ENCODE measurements at places on chromosomes 11 and 22.
A peak's percentile ranks its signal among the peaks of the same experiment; 100 is the strongest.

- no peak for DNase-seq
Observed at GRCh38 chr11:75158696-75159150, 7.8 kb downstream of the SLCO2B1 start.

- DNase-seq = no peak
Observed at GRCh38 chr22:34490886-34491285, 570.6 kb upstream of the LARGE1 start.

DNA sequence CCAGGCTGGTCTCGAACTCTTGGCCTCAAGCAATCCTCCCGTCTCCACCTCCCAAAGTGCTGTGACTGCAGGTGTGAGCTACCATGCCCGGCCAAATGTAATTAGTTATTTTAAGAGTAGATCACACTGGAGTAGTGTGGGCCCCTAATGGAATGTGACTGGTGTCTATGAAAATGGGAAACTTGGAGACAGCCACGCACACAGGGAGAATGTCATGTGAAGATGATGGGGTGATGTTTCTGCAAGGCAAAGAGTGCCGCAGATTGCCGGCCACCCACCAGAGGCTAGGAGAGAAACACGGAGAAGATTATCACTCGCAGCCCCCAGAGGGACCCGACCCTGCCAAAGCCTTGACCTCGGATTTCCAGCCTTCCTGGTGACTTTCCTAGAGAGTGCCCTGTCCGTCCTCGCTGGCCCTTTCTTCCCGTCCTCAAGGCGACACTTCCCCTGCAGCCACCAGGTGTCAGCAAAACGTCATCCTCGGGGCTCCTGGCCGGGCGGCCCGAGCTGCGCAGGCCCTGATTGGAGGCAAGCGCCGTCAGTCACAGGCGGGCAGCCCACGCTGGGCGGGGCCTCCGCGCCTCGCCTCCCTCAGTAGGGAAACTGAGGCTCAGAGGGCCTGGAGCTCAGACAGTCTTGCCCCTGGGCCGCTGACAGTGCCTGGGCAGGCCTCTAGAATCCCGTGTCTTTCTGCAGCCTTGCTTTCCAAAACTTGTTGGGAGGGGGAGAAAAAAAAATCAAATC lies 16.3 kb downstream of the CRYBB2 start:
- peak; percentile 36 for DNase-seq

DNA sequence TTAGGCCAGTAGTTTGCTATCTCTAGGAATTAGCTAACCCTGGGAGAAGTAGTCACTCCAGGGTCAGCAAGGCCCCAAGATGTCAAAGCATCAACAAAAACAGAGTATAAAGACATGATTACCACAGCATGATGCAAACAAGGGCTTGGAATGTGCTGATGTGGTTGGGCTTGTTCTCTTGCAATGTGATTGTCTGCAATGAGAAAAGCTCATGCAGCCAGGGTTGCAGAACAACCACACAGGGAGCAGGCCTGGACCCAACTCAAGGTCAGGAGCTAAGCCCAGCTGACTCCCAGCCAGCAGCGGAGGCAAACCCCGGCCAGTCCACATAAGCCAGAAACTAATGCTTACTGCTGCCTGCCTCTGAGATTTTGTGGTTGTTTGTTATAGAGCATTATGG lies 132.4 kb upstream of the ZC3H12C start:
- peak; percentile 40 for DNase-seq

DNA sequence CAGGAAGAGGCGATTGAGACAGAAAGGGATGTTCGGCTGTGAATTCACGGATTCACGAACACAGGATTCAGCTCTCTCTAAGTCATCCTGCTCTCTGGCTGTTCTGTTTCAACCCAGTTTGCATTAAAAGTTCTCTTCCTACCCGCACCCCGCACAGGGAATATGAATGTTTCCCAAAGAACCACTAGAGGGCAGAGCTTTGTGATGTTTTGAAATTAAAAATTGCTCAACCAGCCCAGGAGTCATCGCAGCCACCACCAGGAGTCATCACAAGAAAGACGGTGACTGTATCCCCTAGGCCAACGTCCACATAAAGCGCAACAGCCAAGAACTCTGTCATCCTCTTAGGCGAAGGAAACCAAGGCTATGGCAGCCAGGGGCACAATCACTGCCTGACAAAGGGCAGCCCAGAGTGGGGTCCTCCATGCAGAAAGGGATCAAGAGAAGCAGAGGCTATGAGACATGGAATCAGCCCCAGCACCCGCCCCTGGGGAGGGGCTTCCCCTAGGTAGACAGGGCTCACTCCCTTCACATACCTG lies 122.4 kb downstream of the WT1 start:
- DNase-seq = peak; percentile 23
